ENCODE measurements at places on chromosomes 3 and 15. TPM values are rescaled to one million over a fixed set of nuclear protein-coding genes. Genes with fewer than 3 reads are reported as not detected.

DNA sequence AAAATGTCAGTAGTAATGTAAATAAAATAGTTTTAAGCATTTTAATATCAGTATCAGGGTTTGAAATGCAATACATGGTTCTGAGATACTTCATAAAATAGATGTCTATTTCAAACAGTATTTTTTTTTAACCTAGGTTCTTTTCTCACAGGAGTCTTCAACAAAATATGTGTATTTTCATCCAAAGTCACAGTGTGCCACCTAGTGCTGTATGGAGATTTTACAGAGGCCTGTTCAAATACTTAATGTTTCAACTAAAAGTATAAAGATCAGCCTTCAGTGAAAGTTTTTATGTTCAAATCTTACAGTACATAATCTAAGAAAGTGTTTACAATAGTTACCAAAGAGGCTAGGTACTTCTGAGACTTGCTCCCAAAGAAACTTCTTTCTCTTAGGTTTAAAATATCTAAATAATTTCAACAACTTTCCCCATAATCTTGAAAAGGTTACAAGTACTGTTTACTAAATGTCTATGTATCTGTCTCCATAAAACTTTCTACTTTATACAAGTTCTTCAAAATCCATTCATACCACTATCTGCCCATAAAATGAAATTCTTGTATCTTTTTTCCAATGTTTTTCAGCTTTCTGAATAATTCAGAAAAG lies 38.3 kb downstream of the SCAPER start:
- DNase-seq: no peak

GRCh38 chr3:130644628-130645253 lies 101.9 kb downstream of the PIK3R4 start:
- DNase-seq: no peak

GRCh38 chr3:146650691-146651442 lies 45.7 kb upstream of the PLSCR5 start:
- DNase-seq: no peak

GRCh38 chr3:8631661-8632060 lies 12.9 kb downstream of the SSUH2 start:
- DNase-seq: no peak

GRCh38 chr3:9167222-9167621 lies 82.2 kb downstream of the SRGAP3 start:
- DNase-seq: no peak

DNA sequence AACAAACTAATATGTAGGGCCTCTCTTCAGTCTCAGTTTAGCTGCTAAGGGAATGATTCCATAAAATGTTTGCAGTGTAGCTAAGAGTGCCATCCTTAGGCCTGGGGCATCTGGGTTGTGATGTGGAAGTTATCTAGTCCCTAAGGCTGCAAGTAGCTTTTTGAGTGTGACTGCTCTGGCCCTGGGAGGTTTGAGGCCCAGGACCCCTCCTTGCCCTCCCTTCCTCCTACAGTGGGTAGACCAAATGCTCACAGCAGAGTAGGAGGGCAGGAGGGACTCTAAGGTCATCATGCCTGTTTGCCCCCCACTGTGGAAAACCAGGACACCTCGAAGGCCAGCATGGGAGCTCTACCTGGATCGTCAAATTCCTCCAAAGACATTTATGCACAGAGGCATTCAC lies 115.0 kb downstream of the EPHB1 start:
- no peak for DNase-seq

- no peak for DNase-seq
Measured at GRCh38 chr3:123695731-123696640, 111.1 kb upstream of the HACD2 start.

- DNase-seq: no peak
Measured at GRCh38 chr15:44738340-44738984, 2.1 kb downstream of the TRIM69 start.

- DNase-seq: no peak
Measured at GRCh38 chr3:113981803-113982202, 34.0 kb downstream of the ZDHHC23 start.

GRCh38 chr15:52331490-52332240 lies 36.1 kb upstream of the MYO5C start:
- DNase-seq: no peak

GRCh38 chr3:53764026-53764775 lies 82.0 kb downstream of the CHDH start:
- DNase-seq: no peak

GRCh38 chr3:130759692-130760338 lies 13.2 kb upstream of the PIK3R4 start:
- DNase-seq: no peak

- no peak for DNase-seq
Measured at GRCh38 chr3:176692199-176692965, 504.9 kb downstream of the TBL1XR1 start.

DNA sequence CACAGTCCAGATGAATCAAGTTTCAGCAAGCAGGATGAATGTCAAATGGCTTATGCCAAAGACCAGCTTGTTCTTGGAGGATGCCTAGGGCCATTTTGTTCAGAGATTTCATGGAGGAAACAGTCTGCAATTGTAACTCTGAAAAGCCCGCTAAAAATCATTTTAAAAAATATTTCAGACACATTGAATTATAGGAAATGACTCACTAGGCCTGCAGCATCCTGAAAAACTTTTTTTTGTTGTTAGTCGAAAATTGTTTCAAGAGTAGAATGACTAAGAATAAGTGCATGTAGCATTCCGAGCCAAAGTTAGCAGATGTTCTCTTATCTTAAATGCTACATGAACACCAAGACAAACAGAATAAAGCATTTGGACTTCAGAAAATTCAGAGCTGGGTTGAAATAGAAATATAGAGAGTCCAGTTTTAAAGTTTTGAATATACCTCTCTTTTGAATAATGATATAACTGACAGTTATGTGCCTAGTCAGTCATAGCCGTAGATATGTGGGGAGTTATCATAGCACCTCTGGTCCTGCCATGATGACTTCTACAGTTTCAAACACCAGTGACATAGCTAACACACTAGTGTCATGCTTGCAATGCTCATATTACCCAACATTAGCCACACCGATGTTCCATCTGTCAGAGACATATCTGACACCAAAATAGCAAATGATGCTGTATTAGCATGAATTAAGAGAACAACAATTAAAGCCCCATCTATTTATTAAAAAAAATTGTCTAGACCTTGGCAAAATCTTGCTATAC lies 1462.8 kb upstream of the GBE1 start:
- no peak for DNase-seq

GRCh38 chr3:186150041-186150830 lies 41.3 kb upstream of the ETV5 start:
- DNase-seq: no peak

DNA sequence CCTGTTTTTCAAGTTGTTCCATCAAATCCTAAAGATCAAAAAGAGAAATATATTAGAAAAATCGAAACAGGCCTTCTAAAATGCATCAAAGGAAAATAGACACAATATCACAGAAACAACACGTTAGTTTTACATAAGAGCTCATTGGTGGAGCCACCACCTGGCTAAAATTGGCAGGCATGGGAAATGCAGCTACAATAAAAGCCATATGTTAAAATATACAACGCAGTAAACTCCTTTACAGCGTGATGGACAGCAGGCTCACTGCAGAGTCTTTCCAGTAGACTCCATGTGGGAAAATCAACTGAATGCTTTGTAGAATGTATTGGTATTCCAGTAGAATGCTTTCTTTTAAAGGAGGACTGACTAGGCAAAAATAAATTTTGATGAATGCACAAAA lies 40.9 kb upstream of the MYO5C start:
- no peak for DNase-seq

DNA sequence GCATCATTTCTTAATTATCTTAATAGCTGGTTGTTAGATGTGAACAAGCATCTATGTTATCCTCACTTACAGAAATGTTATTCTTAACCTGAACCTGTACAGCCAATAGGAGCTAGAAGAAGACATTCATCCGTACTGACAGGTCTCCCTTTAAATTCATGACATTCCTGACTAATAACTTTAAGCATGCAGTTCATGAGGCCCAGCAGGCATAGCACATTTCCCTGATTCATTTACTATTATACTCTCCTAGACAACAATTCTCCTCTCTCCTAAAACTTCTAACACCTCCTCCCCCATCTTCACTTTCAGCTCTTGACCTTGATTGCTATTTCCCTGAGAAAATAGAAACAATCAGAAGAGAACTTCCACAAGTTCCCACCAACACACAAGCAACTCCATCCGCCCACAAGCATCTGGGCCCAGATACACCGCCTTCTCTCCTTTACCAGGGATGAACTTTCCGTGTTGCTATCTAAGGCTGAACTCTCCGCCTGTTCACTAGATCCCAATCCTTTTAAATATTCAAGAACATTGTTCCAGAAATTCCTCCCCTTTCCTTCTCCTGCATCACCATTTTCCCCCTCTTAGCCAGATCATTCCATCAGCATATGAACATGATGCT lies 62.9 kb upstream of the SPRED1 start:
- no peak for DNase-seq

GRCh38 chr3:116663161-116664110 lies 46.1 kb upstream of the TUSC7 start:
- no peak for DNase-seq

DNA sequence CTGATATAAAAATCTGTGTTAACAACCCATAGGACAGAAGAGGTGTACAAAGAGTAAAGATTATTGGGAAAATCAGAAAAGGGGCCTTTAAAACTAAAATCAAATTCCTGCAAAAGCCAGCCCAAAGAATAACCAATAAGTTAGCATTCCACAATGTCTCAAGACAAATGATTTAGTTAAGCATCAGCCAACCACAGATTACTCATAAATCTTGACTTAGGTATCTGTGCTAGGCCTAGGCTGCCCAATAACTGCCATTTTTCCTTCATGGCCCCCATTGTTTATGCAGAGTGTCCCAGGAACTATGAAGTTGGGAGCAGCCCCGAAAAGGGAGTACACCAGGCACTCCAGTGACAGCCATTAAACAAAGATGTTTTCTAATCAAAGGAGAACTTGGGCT lies 7.4 kb downstream of the TRANK1 start:
- DNase-seq: no peak

DNA sequence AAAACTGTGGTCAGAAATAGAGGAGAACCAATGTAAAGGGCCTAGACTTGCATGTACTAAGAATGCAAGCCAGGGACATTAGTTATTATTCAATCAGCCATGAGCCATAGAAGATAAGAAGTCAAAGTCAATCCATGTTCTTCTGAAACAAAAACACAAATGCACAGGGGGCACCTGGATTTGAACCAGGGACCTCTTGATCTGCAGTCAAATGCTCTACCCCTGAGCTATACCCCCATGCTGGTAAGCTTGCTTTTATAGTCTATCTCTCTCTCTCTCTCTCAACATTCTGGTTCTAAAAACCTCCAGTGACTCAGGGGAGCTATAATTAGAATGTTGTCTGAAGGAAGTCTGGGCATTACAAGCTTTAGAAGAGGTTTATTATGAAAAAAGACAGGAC lies 85.6 kb upstream of the ACP3 start:
- no peak for DNase-seq

- no peak for DNase-seq
Measured at GRCh38 chr3:11499144-11499543, 144.6 kb downstream of the VGLL4 start.

DNA sequence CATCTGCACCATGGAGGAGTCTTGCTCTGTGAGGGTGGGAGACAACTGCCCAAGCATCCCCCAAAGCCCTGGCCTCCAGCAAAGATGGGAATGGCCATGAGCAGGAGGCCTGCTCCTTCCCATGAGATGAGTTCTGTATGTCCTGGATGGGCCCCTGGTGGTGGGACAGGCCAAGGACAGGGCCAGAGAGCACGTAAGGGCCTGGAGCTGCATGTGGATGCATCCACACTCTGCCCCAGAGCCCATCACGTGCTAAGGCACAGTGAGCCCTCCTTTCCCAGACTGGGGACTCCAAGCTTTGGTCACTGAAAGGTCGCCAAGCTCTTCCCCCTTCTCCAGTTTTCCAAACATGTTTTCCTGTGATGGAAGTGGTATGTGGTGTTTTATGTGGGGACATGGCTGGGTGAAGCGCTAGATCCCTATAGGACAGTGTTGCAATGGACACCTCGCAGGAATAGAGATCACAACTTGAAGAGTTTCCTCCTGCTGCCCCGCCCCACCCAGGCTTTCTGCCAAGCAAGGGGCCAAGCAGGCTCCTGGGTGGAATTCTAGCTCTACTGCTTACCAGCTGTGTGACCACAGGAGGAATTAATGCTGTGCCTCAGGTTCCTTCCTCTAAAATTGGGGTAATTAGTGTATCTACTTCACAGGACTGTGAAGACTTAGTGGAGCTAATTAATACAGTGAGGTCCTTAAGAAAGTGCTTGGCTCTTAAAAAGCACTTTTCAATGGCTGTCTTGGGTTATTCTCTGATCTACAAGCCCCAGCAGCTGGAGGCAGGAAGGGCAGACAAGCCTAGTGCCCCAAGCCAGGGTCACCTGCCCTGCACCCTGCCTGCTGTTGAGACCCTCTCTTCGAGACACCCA lies 106.4 kb upstream of the RPL32 start:
- DNase-seq: peak; percentile 83

DNA sequence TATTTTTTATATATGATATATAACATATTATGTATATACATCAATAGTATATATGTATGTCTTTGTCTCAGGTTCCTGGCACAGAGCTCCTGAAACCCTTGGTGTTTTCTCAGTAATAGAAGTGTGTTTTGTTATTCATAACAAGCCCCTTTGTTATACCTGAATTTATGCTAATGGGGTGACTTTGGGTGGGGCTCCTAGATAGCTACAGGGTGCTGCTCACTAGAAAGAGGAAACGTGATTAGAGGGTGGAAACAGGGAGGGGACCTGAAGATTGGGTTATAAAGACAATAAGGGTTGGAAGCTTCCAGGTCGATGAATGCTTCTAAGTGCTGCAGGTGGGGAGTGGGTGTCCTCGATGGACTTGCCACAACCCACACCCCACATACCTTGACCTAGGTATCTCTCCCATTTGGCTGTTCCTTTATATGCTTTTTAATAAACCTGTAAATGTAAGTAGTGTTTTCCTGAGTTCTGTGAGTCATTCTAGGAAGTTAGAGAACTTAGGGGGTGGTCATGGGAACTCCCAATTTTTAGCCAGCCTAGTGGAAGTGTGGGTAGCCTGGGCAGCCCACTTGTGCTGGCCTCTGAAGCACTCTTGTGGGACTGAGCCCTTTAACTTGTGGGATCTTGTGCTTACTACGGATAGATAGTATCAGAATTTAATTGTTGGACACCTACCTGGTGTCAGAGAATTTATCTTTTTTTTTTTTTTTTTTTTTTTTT lies 36.9 kb upstream of the C15orf39 start:
- no peak for DNase-seq

DNA sequence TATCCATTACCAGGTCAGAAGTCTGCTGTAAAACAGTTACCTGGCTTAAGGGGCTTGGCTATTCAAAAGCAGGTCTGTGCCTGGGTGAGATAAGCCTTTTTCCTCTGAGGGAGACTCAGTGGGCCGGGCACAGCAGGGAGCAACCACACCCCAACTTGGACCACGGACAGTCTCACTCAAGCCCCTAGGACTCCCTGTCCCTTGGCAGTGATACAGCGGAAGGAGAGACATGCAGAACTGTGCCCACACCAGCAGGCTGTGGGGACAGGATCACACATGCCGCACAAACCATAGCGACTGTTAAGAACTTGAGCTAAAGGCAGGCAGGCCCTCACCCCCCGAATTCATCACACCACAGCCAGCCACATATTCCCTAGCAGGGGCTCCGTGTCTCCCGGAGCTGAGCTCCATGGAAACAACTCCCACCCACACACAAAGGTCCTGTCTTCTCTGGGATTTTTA lies 2.8 kb upstream of the GP5 start:
- DNase-seq: no peak

Gene CCRL2
- 1.2 TPM for total RNA-seq

Gene WWTR1
- total RNA-seq: 42.6 TPM

Gene MAP2K5
- 19.0 TPM for total RNA-seq

Gene CKMT1B
- total RNA-seq: 0.76 TPM

Gene SLC22A13
- not detected for total RNA-seq

Gene ZNF660
- total RNA-seq: 0.49 TPM

Gene CPLX3
- 2.8 TPM for total RNA-seq

Gene ABHD6
- total RNA-seq: 10.5 TPM

Gene PRR20G
- not detected for total RNA-seq

Gene SEMA3B
- total RNA-seq: 19.8 TPM

All from Right ventricle myocardium inferior (tissue), 1 donor.